ENCODE measurements at places on chromosomes 11 and 22.
A peak's percentile ranks its signal among the peaks of the same experiment; 100 is the strongest.

DNA sequence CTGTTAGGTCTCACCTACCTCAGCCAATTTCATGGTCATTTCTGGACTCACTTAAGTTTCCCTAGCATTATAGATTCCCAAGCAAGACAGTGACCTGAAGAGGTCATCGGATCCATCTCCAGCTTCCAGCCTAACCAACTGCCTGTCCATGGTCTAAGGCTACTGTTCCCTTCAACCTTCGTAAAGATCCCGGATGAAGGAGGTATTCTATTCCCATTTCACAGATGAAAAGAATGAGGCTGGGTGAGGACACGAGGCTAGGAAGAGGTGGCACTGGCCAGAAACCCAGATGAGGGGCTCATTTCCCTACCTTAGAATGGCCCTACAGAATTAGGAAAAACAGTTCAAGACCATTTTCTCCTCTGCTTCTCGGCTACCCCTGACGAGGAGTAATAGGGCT lies 31.3 kb upstream of the DRD2 start:
- DNase-seq: no peak

- DNase-seq: no peak
These were observed 92.8 kb upstream of the FIBIN start for GRCh38 chr11:26901162-26901561.

DNA sequence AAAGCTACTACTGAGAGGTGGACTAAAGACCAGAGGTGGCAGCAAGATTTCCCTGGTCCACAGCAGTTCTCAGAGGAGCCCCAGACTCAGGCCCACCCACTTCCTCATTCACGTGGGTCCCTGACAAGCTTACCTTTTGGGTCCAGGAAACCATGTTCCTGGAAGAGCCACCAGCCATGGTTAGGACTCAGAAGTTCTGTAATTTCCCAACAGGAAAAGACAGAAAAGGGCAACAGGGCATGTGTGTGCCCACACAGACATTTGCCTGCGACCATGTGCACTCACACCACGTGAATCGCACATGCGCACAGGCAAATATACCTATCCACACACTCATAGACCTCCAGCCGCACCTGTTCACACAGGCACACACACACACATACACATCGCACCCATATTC lies 42.9 kb downstream of the LRRC32 start:
- DNase-seq: no peak

DNA sequence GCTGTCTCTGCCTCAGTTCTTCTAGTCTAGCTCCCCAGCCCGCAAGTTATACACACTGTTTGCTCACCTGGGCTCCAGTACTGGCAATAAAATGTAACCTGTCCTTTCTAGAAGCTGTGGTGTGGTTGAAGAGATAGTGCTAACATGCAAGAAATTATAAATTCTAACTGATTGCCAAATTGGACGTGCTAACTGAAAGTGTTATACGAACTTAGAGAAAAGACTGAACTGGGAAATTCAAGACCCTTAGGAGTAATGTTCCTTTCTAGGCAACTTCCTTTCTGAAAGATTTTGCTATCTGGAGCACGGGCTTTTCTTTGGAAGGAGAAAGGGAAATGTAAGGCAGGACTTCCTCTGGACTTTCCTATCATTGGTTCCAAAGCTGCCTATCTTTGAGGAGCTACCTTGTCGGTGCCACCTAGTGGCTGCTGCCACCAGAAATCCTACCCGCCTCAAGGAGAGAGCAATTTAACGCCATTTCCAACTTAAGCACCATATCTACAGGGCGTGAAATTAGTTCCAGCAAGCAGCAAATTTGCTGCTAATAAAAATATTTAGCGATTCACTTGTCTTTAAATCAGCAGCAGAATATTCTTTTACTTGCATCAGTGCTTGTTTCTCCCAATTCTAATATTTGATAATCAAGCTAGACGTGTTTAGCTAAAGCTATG lies 12.7 kb upstream of the TMEM218 start:
- DNase-seq: no peak

DNA sequence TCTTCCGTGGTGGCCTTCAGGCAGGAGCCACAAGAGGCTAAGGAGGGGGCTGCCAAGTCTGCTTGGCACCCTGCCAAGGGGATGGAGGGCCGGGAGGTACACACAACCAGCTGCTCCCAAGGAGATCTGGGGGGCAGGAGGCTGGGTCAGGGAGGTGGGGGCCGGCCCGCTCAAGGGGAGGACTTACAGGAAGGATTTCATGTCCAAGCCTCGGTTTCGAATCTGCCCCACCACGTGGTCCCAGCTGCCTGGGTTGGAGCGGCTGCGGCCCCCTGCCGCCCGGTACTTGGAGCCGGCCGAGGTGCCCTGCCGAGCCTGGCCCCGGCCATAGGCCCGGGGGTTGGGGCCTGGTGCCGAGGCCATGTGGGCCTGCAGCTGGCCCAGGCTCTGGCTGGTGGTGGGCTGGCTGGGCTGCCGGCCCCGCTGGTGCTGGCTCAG lies 33.5 kb downstream of the LRRC10B start:
- no peak for DNase-seq

GRCh38 chr11:57162179-57162898 lies 19.4 kb upstream of the LRRC55 start:
- no peak for DNase-seq

GRCh38 chr11:114059984-114060391 lies 477 bp downstream of the ZBTB16 start:
- no peak for DNase-seq

GRCh38 chr11:124644426-124645280 lies 22.0 kb downstream of the TBRG1 start:
- no peak for DNase-seq

DNA sequence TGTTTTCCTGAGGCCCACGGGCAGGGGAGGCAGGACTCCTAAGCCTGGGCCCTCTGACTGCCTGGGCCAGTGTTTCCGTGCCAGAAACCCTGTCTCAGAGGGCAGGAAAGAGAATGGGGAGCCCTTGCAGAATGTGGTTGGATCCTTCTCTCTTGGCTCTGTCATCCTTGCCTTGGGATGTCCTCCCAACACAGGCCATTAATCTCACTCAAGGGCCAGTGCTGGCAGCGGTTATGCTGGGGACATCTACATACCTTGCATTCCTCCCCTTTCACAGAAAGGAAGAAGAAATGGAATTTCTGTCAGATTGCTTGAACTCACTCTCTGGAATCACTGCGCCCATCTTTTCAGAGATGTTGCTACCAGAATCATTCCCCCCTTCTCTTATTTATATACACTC lies 296.9 kb downstream of the KIRREL3 start:
- DNase-seq: no peak

- no peak for DNase-seq
These were observed 121.5 kb upstream of the NARS2 start for GRCh38 chr11:78696177-78696576.

DNA sequence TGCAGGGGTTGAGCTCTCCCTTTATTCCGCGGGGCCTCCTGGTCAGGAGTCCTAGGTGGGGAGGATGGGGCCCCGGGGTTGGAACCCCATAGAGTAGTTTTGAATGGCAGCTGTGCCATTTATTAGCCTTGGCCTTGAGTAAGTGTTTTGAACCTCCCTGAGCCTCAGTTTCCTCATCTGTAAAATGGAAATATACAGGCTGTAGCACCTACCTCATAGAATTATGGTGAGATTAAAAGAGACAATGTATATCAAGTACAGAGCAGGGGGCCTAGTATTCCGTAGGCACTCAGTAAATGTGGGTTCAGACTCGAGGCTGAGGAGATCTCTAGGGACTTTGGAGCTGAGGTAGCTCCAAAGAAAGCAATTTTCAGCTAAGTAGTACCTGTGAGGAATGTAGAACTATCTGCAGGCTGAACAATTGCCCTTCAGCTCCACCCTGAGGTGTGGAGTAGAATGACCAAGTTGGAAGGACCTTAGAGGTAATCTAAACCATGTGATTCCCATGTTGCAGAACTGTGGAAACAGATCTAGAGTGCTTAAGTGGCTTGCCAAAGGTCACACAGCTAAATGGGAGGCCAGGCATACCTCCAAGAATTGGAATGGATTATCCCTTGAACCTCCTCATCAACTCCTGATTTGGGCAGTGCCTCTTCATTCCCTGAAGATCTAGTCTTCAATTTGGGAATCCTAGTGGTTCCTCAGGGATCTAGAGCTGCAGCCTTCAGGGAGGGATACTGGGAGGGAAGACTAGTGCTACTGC lies 682 bp downstream of the PGAP2 start:
- DNase-seq: peak; percentile 26

DNA sequence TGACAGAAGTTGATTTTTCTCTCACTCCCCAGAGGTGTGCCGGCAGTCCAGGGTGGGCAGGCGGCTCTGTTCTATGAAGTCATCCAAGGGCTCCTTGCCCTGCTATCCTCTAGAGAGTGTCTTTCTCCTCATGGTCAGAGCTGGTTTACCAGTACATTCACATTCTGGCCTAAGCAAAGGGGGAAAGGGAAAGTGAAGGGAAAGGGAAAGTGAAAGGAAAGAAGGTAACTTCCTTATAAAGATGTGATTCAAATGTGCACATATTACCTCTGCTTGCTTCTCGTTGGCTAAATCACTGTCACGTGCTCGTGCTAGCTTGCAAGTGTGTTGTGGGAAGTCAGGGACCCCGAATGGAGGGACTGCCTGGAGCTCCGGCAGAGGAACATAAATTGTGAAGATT lies 2.9 kb upstream of the HTATIP2 start:
- DNase-seq: no peak

DNA sequence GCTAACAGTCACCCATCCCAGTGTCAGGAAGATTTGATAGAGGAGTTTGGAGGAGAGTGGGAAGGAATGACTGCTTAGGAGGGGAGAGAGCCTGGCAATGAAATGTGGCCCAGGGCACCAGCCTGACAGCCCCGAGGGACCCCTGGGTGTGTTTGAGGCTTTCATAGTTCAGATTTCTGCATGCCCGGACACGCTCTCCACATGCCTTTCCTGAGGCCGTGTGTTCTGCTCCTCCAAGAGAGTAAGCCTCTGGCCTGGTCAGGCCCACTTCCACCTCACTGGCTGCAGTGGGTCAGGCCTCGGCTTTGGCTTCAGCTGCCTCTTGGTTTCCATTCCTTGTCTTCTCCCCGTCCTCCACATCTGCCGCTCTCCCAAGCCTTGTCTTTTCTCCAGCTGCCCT lies 78.4 kb downstream of the C22orf31 start:
- DNase-seq: no peak

GRCh38 chr11:67652965-67653845 lies 2.7 kb upstream of the ACY3 start:
- DNase-seq: no peak

- no peak for DNase-seq
These were observed 8.5 kb upstream of the NUP50 start for GRCh38 chr22:45155050-45155840.

DNA sequence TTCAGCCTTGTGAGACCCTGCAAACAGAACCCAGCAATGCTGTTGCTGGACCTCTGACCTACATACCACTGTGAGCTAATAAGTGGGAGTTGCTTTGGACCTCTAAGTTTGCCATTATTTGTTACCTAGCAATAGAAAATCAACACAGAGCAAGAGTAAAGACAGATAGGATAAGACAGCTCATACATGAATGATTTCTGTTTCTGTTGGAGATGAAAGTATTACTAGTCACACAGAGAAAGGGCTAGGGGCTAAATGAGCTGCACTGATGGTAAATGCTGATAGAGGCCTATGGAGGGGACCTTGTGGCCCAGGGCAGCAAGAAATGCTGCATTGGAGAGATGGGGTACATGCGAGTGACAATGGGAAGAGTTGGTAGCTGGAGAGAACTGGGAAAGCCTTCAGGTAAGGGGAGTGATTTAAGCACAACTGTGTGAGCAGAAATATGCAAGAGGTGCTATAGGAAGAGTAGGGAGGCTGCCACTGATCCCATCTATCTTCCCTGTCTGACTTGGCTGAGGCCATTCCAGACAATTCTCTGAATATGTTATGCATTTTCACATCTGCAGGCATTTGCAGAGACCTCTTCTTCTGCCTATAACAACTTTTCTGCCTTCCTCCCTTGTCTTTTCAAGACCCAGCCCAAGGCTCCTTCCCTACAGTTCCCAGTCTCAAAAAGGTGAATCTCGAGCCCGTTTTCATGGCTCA lies 46.1 kb upstream of the SYN3 start:
- no peak for DNase-seq

DNA sequence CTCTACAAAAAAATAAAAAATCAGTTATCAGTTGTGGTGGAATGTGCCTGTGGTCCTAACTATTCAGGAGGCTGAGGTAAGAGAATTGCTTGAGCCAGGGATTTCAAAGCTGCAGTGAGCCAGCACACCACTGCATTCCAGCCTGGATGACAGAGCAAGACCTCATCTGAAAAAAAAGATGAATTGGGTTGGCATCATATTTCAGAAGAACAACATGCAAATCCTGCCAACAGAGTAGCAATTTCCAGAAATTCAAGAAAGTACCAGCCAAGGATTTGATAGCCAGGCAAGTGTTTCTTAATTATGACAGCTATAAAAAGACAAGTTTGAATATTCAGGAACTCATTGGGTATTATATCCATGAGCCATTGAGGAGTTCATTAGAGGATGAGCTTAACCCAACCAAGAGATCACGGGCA lies 75.2 kb downstream of the USP47 start:
- DNase-seq: no peak
